Glomerular endothelial cell (primary cell): ENCODE measurements at places on chromosomes 12 and 14. TPM values are rescaled to one million over a fixed set of nuclear protein-coding genes. Genes with fewer than 3 reads are reported as not detected.

- no peak for DNase-seq
Measured at GRCh38 chr12:71665090-71665463, 976 bp downstream of the THAP2 start.

GRCh38 chr12:107458163-107458562 is 227.4 kb upstream of the PWP1 start:
- no peak for DNase-seq

CFAP54 gene
- total RNA-seq = 7.5 and 11.7 TPM in 2 replicates

DNA sequence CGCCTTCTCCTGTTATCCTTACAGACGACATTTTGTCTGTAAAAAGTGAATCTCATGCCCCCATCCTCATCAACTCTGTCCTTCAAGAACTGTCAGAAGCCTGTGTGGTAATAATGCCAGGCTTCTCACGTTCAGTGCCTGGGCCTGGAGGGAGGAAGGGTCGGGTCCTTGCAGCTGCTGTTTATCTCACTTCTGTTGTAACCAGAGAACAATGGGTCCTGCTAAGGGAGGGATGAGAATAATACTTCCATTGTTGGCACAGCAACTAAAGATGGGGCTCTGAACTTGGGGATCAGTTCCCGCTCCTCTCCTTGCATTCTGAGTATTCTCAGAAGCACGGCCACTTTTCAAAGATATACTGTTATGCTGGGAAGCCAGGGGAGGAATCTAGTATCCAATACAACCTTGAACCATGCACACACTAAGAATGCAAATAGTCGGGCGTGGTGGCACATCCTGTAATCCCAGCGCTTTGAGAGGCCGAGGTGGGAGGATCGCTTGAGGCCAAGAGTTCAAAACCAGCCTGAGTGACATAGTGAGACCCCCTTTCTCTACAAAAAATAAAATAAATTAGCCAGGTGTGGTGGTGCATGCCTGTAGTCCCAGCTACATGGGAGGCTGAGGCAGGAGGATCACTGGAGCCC is 38.8 kb upstream of the NINJ2 start:
- no peak for DNase-seq

TAS2R43 gene
- 1.3 TPM in 1 of 2 replicates, not detected in the other for total RNA-seq

GRCh38 chr12:102468261-102468915 is 12.0 kb downstream of the IGF1 start:
- no peak for DNase-seq

GRCh38 chr12:120820884-120821510 is 83.2 kb downstream of the SPPL3 start:
- no peak for DNase-seq

- DNase-seq = no peak
Measured at GRCh38 chr12:24444634-24445033, 495.2 kb upstream of the SOX5 start.

- DNase-seq = no peak
Measured at GRCh38 chr12:63362791-63363190, 211.8 kb upstream of the AVPR1A start.

- no peak for DNase-seq
Measured at GRCh38 chr14:57933349-57933748, 67.5 kb upstream of the SLC35F4 start.

GRCh38 chr12:51622564-51622963 is 31.5 kb downstream of the SCN8A start:
- DNase-seq = no peak

GPR68 gene
- total RNA-seq = 3.1 and 3.7 TPM in 2 replicates

- DNase-seq = no peak
Measured at GRCh38 chr12:128056136-128056801, 210.7 kb upstream of the TMEM132C start.

NEUROD4 gene
- total RNA-seq = not detected in 2 replicates

DNA sequence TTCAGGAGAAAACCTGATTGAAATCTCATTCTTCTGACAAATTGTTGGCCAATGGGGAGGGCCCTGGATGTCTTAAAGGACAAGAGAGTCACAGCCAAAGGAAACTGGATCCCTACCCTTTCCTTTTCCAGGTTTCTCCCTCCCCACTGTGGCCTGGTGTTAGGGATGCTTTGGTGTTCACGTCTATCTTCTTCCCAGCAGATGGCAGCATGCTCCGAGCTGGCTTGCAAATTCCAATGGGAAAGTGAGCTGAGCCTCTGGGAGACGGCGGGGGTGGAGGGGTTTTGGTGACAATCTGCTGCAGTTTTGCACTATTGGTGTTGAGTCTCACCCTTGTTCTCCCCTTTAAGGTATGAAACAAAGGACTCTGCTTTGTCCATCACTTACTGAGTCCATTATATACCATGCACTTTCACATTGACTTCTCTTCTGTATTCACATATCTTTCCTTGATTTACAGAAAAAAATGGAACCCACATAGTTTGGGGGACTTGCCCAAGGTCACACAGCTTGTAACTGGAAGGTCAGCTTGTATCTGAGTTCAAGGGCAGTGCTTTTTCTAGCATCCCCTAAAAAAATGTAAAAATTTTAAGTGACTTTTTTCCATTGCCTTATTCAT is 39.3 kb downstream of the CCDC177 start:
- DNase-seq = no peak

C1QL4 gene
- total RNA-seq = not detected in 2 replicates

DNA sequence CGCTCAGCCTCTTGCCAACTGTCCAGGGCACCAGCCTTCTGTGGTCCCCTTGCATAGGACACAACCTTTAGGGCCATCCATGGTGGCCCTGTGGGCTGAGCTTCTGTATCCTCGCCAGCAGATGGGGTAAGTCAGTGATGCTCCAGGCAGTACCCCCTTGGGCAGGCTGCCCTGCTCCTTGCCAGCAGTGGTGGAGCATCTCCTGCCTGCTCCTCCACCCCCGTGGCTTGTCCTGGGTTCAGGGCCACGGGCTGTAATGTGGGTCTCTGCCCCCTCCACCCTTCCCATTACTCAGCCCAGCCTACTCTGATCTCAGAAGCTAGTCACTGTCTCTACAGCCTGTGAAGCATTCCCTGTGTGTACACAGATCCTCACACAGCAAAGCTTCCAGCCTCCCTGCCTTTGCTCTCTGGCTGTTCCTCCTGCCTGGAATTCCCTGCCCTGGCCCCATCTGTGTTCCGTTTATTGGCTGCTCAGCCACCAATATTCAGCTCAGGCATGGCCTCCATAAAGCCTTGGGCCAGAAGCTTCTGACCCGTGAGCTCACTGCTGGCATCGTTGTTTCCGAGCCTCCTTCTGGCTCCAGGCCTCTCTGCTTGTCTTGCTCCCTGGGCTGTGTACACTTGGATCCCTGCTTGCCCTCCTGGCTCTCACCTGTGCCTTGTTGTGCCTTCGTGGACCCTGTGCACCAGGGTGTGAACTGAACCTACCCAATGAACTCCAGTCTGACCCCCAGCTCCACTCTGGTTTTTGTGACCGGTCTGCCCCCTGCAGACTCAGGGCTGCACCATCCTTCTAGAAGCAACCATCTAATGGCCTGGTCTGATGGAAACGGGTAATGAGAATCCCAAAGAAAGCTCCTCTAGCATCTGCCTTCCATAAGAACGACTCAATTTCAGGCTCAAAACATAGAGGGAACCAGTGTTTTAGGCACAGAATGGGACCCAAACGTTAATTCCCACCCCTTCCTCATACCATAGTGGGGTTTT is 177.0 kb upstream of the PRMT8 start:
- no peak for DNase-seq

DNA sequence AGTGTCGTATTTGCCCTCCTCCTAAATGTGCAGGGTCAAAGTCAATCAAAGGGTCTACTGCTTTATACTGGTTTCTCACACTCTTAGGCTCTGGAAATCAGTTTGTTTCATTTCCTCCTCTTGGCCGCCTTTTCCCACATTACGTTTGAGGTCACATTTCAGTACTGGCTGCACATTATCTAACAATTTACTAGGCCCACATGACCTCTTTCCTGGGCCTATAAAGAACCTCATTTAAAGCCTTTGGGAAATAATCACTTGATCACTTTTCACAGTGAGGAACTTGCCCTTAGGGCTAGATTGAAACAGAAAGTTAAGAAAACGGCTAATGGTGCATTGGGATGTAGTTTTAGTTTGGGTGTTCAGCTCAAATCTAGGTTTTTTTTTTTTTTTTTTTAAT is 497.5 kb downstream of the RERGL start:
- DNase-seq = no peak

MBD6 gene
- total RNA-seq = 28.4 and 31.7 TPM in 2 replicates

KRT71 gene
- not detected in 2 replicates for total RNA-seq

DNA sequence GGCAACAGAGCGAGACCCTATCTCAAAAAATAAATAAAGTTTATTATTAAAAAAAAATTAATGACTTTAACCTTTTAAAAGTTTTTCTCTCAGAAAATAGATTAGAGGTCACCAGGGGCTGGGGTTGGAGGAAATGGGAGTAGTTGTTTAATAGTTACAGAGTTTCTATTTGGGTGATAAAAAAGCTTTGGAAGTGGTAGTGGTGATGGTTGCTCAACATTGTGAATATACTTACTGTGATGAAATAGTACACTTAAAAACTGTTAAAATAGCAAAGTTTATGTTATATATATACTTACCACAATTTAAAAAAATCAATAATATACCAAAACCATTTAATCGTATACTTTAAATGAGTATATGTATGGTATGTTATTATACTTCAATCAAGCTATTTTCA is 59.6 kb downstream of the ARL6IP4 start:
- DNase-seq = no peak

DNA sequence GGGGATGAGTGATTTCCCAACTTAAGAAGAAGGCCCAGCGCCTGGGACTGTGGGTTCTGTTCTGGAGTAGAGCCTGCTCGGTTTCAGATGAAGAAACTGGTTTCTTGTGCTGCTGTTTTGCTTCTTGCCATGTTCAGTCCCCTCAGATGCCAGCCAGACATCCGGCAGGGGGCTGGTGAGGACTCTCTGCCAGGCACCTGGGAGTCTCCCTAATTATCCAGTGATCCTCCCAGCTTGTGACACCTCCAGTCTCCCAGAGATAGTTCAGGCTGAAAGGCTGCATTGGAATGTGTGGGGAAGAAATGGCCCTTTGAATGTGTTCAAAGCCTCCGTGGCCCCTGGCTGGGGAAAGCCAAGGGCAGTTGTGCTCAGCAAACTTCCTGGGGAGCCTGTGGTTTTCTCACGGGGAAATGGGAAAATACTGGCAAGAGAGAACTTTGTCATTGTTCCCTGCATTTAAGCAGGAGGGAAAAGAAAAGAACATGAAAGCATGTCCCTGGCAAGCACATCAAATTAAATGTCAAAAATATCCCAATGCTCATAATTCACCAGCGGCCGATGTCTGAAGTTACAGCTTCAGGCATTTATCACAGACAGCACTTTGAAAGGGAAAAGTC is 8.5 kb upstream of the SERPINA12 start:
- DNase-seq = no peak

- DNase-seq = no peak
Measured at GRCh38 chr12:2043054-2043453, 9.7 kb upstream of the CACNA1C start.

NGB gene
- total RNA-seq = not detected in 2 replicates

DNA sequence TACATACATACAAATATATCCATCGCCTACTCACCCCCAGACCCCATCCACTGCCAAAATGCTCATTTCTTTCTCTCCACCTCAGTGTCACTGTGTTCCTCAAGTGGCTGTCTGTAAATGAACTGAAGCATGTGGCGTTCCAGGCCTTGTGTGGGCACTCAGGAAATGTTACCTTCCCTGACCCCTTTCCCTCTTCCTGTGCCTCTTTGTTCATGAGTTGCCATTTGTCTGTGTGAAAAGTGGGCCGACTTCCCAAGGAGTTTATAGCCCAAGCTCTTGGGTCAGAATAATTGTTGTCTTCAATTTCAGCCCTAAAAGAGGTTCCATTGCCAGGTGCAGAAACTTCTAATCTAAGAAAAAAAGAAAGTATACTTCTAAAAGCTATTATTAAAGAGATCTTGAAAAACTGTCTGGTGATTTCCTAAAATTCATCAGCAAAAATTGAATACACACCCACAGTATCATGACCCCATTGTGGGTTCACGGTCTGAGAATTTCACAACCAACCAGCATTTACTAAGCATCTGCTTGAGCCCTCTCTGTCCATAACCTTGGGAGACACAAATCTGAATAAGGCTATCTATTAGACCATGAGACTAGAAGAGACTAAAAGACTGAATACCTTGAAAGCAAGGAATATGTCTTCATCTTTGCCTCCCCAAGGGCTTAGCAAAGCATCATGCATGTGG is 201.4 kb upstream of the EEA1 start:
- peak; percentile 52 for DNase-seq

- DNase-seq = no peak
Measured at GRCh38 chr12:88338486-88338885, 196.4 kb downstream of the TMTC3 start.

ARID4A gene
- total RNA-seq = 7.0 and 16.0 TPM in 2 replicates

- no peak for DNase-seq
Measured at GRCh38 chr14:29829851-29830250, 97.8 kb downstream of the PRKD1 start.

- no peak for DNase-seq
Measured at GRCh38 chr12:26396402-26396801, 201.0 kb downstream of the SSPN start.

DNA sequence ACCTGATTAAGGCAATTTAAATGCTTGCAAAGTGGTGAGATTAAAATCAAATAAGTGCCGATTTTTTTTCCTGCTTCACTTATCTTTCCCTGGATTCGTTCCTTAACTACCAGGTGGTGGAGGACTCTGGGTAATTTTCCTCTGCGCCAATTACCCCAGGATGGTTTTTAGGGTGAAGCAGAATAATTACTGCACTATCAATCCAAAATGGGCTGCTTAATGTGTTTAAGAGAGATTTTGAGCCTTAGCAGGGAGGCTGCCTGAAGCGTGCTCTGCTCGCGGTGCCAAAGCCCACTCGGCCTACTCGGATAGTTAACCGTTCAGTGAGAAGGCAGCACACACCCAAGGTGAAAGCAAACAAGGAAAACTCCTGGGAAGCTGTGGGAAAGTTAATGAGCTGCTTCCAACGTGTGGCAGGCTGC is 274.9 kb upstream of the LMO3 start:
- no peak for DNase-seq

- DNase-seq = no peak
Measured at GRCh38 chr14:61254808-61255526, 26.2 kb downstream of the TMEM30B start.

- no peak for DNase-seq
Measured at GRCh38 chr12:34402899-34403705, 380.8 kb downstream of the ALG10 start.

DNA sequence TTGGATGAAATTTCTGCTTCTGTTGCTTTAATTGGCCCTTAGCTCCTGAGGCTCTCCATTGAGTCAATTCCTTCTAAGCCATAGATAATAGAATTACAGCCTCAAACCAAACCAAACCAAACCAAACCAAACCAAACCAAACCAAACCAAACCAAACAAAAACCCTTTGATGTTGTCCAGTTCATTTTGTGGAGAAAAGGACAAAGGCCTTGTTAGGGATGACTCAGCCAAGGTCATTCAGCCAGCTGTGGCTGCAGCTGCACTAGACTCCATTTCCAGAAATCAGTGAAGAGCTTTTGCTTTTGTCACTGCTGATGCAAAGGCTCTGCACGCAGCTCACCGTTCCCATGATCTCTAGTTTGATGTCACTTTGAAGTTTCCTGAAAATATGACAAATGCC is 82.2 kb upstream of the RMST start:
- no peak for DNase-seq
